NCI-H1436 (cell line): ENCODE measurements at places on chromosomes 1 and 21.

DNA sequence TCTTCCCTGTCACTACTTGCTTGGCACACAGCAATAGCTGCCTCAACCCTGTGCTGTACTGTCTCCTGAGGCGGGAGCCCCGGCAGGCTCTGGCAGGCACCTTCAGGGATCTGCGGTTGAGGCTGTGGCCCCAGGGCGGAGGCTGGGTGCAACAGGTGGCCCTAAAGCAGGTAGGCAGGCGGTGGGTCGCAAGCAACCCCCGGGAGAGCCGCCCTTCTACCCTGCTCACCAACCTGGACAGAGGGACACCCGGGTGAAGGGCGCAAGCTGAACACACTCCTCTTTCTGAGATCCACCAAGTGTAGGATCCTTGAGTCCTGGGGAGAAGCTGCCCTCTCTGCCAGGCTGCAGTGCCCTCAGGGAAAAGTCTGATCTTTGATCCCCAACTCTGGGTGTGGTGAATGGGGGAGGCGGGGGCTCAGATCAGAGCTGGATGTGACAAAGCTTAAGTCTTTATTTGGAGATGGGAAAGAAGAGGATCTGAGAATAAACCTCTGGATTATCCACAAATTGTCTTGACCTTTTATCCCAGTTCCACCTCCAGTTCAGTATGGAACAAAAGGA is 1.2 kb downstream of the RXFP4 start:
- DNase-seq: no peak

- no peak for DNase-seq
These were observed 71.4 kb downstream of the MRPL37 start for GRCh38 chr1:54271341-54271740.

GRCh38 chr1:218813237-218813636 is 360.4 kb upstream of the LYPLAL1 start:
- no peak for DNase-seq

DNA sequence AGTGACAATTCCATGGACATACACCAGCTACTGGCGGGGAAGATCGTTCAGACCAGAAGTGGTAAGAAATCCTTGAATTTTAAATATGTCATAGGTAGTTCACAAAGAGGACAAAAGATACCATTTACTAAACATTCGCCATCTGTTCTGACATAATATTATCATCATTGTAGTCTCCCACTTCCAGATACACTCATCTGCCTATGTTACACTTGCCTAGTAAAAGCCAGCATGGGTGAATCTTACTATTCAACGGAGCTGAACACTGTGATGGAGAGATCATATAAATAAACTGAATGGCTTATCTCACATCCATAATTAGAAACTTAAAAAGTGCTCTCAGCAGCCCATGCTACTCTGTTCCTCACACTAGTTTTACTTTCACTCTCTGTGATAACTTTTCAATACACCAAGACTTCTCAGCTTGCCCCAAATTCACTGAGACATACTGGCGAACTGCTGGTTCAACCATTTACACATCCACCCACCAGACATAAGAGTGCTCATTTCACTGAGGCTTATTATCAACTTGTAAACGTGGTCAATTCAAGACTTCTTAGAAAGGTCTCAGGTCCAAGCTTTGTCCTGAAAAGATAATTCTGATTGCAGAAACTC is 463 bp upstream of the PRRC2C start:
- no peak for DNase-seq
